Left lung (tissue), 14 donors: ENCODE measurements at places on chromosomes 2 and 18. TPM values are rescaled to one million over a fixed set of nuclear protein-coding genes. Genes with fewer than 3 reads are reported as not detected.

DNA sequence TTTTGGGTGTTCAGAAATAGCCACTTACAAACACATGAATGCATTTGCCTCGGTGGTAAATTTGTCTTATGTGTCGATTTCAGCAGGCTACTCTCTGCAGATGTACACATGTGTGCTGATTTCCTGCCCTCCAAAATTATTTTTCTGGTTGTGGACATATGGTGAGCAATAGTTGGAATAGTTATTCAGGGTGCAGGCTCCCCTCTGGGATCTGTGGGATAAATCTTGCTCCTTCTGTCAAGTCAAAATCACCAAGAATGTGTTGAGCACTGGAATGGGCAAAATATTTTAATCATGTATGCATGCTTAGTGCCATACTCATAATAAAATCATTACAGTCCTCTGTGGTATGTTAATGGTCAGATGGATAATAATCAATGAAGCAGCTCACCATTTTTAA lies 684.5 kb downstream of the BCL11A start:
- H3K4me1 ChIP-seq, result no peaks in the 10 kb centered on the region
- no peak overlapping the region for H3K4me3 ChIP-seq
- no peak overlapping the region for H3K27ac ChIP-seq
- no peaks in the 10 kb centered on the region for H3K27me3 ChIP-seq
- no peaks in the 10 kb centered on the region for H3K36me3 ChIP-seq
- no peak for DNase-seq

SLC4A5 gene
- total RNA-seq, result 8.2 TPM

DNA sequence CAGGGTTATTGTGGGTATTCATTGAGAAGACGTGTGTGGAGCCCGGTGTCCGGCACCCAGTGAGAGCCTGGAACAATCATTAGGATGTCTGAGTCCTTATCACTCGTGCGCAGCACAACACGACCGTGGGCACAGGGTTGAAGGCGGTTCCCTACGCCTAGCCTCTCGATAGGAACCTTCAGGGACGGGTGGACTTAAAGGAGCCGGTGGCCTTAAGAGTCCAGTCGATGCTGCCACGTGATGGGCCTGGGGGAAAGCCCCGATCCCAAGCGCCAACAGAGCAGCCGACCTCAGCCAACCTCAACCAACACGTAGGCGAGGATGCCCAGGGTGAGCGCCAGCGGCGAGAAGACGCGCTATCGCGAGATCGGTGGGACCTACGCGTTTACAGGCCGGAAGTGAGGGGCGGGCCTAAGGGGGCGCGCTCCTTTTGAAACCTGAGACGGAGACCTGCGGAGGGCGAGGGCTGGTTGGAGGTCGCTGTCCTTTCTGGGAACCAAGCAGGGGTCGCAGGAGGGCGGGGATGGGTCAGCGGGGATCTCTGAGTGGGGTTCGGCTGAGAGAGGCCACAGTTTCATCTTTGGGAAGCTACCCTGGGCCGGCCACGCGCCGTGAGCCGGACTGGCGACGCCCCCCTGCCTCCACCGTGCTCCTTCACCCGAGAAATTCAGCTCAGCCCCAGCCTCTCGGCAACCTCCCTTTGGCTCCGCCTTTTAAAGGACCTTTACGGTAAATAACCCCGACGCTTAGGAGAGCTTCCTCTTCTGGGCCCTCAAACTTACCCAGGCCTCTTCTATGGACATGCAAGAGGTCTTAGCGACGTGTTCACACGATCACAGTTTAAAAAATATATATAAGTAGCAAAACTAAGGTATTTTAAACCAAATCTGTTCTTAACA lies 28.3 kb downstream of the WNT10A start:
- DNase-seq, result peak; percentile 91
- peaks cover 54% of the 10 kb centered on the region for H3K27me3 ChIP-seq
- no peak overlapping the region for H3K27ac ChIP-seq
- peak overlapping the region; percentile 47 for H3K4me3 ChIP-seq
- H3K4me1 ChIP-seq, result peaks cover 4% of the 10 kb centered on the region

IL1F10 gene
- total RNA-seq, result not detected
